Psoas muscle (tissue), 8 donors: ENCODE measurements at places on chromosomes 6 and 20. TPM values are rescaled to one million over a fixed set of nuclear protein-coding genes. Genes with fewer than 3 reads are reported as not detected.

Gene MRAP2
- 0.20 TPM for total RNA-seq

Gene IP6K3
- total RNA-seq, result 257 TPM

Gene CCN6
- not detected for total RNA-seq

Gene EYA2
- total RNA-seq, result 2.0 TPM

DNA sequence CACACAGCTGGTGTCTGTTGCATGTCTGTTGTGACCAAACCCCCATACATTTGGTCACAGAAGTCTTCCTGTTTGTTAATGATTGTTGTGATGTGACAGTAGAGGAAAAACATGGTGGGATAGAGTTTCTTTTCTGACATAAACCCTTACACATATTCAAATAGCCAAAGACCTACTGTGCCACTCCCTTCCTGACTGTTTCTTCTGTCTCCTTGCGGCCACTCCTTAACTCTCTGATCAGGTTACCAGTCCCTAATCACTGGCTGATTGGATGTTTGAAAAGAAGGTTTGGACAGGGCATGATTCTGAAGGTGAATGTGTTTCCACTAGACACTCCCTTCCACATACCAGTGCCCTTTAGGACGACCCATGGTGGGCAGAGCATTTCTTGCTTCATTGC, 101.2 kb downstream of the SCP2D1 start:
- no peak for DNase-seq
- H3K4me3 ChIP-seq, result no peak overlapping the region
- no peaks in the 10 kb centered on the region for H3K4me1 ChIP-seq

GRCh38 chr6:93416571-93417420, 2.6 kb downstream of the EPHA7 start:
- H3K4me3 ChIP-seq, result peak overlapping the region; percentile 67
- peak; percentile 48 for DNase-seq
- peaks cover 7% of the 10 kb centered on the region for H3K27me3 ChIP-seq
- H3K36me3 ChIP-seq, result no peaks in the 10 kb centered on the region

- H3K4me3 ChIP-seq, result no peak overlapping the region
- peaks cover 3% of the 10 kb centered on the region for H3K36me3 ChIP-seq
- H3K27ac ChIP-seq, result peak overlapping the region; percentile 23
- DNase-seq, result no peak
These were observed 31.7 kb upstream of the ASXL1 start for GRCh38 chr20:32326504-32326845.
